ENCODE measurements at places on chromosomes 5 and 9.

DNA sequence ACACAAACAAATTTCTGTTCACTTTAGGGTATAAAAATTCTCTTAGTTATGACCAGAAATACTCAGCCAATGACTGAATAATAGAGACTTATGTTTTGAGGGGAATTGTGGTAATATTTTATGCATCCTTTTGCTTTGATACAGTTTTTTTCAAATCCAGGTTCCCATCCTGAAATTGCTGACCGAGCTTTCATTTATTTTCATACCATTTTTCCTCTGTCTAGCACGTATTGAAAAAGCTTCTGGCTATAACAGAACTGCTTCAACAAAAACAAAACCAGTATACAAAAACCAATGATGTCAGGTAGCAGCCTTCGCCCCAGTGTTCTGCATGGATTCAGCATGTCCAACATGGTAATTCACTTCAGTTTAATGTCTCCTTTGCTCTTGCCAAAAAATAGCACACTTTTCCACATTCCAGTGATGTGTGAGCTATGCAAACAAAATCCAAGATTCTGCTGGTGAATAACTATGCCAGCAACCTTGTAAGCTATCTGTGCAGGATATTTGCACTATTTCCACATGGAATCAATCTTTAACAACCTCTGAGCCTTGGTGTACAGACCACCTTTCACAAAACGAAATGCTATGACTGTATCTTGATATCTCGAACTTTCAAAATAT, 22.0 kb downstream of the CCNH start:
- DNase-seq, result no peak

- no peak for DNase-seq
Observed at GRCh38 chr9:38414040-38414723, 10.1 kb downstream of the IGFBPL1 start.

DNA sequence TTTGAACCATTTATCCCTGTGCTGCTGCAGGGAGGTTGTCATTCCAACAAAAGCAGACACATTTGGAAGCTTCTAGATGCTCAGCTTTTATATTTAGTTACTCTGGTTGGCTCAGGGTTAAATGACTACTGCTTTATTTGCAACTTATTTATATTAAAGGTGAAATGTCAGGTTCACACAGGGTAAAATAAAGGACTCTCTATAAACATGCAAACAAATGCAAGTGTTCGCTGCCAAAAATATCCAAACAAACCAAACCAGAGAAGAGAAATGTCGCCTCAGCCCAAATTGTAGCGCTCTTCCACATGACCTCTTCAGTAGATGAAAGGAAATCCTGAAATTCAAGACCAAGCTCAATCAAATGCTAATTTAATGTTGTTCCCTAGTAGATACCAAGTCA, 57.0 kb upstream of the LIFR start:
- no peak for DNase-seq

GRCh38 chr9:92181296-92181695, 66.1 kb upstream of the SPTLC1 start:
- no peak for DNase-seq

DNA sequence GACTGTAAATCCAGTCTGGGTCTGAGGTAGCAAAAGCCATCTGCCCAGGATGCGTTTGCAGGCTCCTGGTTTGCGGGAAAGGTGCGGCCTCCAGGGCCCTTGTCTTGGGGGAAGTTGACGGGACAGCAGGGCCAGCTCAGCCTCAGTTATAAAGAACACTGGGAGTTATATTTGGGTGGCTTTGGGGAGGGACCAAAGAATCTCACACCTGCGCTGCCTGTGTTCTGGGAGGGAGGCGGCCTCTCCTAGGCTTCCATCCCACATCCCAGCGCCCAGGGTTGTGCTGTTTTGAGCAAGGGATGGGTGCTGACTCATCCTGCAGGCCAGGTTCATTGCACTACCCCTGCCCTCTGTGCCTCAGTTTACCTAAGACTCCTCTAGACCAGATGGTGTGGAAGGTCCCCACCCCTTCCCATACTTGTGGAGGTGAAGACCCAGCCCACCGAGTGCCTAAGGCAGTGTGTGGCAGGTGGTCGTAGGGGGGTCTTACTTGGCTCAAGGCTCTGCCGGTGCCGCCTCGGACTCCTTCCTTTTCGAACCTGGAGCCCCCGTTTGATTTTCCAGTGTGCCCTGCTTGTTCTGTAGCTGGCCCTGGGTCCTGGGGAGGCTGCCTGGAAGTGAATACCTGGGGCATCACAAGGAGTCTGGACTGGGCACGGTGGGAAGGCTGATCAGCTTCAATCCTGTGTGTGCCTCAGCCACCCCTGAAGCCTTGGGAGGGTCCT, 39.3 kb upstream of the FCN2 start:
- DNase-seq, result no peak

DNA sequence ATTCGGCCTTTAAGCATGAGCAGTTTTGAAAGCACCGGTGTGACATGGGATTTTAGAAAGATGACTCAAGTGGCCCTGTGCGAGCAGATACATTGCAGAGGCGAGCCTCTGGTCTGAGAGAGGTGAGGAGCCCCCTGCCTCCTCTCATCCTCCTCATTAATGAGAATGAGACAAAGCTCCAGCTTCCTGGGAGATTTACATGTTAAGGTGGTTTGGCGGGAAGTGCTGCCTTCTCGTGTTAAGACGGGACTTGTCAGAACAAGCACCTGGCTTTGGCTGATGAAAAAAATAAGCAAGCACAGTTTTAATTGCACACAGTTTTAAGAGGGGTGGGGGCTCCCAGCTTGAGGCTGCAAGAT, 68.1 kb downstream of the ACTL7B start:
- no peak for DNase-seq

GRCh38 chr9:77831781-77832180, 183.7 kb upstream of the GNA14 start:
- no peak for DNase-seq

DNA sequence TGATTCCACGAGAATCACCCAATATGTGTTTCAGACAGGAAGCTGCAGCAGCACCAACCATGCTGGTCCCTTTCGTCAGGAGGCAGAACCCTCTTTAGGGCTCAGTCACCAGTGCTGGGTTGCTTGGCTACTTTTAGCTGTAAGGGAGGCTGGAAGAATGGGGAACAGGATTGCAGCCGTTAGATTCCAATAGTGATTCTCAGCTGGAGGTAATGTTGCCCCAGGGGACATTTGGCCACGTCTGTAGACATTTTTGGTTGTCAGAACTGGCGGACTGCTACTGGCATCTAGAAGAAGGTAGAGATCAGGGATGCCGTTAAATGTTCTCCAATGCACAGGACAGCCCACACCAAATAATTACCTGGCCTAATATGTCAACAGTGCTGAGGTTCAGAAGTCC, 81.8 kb downstream of the ANKRD33B start:
- DNase-seq, result no peak

All from hematopoietic multipotent progenitor cell treated with erythropoietin and hydrocortisone succinate and interleukin-3 and kit ligand, for 17 days (in vitro differentiated cells).